ENCODE measurements at places on chromosomes 16 and 17.

DNA sequence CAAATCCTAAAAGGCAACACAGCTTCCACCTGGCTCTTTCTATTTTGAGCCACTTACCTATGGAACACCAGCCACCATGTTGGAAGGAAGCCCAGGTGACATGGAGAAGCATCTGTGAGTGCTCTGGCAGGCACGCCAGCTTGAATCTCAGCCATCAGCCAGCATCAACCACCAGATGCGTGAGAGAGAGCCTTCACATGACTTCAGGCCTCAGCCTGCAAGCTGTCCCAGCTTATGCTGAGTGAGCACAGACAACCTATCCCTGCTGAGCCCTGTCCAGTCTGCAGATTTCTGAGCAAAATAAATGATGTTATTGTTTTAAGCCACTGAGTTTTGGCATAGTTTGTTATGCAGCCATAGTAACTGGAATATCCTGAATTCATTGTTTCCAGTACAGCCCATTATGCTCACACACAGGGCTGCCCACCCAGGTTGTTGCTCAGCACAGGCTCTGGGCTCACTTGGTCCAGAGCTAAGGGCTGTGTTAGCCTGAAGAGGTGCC lies 35.1 kb downstream of the TMEM238L start:
- DNase-seq = no peak

GRCh38 chr17:50063561-50064252 lies 7.8 kb downstream of the ITGA3 start:
- no peak for DNase-seq

DNA sequence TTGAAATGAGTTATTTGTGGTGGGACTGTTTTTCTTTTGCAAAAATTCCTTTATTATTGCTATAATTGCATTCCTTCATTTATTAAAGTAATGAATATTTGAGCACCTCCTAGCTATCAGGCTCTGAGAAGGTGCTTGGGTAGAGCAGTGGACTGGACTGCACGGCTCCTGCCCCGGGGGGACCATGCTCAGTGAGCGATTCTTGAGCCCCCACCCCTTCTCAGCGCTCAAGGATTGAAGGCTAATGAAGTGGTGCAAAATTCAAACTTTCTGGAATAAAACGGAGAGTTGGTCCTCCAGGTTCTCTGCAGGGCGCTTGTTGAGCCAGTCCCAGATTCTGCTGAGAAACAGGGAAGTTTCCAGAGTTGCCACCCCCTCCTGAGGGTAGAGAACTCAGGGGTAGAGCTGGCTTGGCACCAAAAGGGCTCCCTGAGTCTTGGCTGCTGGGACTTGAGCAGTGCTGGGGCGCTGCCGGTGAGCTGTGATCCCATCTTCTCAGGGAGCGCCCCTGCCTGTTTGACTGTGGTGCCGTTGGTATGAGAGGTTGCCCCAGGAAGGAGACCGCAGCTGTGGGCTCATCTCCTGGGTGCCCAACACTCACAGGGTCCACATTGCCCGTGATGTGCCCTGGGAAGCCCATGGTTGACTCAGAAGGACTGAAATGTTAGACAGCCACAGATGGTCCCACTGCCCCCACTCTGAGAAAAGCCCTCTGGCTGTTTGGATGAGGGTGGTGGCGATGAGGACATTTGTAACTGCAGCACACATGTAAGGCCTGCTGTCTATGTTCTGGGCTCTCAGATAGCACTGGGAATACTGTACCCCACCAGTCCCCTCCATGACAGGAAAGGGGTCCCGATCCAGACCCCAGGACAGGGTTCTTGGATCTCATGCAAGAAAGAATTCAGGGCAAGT lies 20.0 kb downstream of the KSR1 start:
- DNase-seq = no peak

GRCh38 chr17:69342896-69343644 lies 16.1 kb upstream of the ABCA5 start:
- DNase-seq = no peak

Data from posterior cingulate gyrus (tissue), 11 donors.